Peyer's patch (tissue), 4 donors: ENCODE measurements at places on chromosomes 4 and X.
A peak's percentile ranks its signal among the peaks of the same experiment; 100 is the strongest.

GRCh38 chr4:26354491-26354890, 33.7 kb downstream of the RBPJ start:
- no peak for DNase-seq

DNA sequence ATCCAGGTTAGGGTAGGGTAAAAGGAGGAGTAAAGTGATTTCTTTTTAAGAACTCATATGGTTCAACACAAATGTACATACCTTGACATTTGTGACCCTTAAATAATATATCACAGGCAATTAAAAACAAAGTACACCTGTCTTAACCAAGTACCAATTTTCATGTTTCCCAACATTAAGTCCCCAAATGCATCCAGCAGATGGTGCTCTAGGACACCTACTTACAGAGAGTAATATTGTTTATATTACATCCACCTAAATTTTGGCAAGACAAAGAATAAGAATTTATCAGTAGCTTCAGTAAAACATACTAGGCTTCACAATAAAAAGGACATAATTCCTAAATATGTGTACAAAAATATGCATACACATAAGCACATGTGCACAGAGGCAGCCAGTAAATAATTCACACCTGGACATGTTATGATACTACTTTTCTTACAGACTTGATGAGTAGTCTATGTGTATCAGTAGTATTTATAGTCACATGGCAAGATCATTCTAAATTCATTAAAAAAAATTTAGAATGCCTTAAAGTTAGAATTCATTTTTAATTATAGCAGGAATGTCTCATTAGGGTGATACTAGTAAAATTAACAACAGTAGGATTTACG, 219.7 kb downstream of the DCLK2 start:
- DNase-seq: peak; percentile 55

DNA sequence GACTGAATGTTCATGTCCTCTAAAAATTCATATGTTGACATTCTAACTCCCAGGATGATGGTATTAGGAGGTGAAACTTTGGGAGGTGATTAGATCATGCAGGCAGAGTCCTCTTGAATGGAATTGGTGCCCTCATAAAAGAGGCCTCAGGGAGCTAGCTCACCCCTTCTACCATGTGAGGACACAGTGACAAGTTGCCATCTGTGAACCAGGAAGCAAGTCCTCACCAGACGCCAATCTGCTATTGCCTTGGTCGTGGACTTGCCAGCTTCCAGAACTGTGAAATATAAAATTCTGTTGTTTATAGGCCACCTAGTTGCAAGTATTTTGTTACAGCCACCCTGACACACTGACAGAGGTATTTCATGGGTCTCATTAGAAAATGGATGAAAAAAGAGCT, 28.5 kb upstream of the LONRF3 start:
- DNase-seq: no peak

DNA sequence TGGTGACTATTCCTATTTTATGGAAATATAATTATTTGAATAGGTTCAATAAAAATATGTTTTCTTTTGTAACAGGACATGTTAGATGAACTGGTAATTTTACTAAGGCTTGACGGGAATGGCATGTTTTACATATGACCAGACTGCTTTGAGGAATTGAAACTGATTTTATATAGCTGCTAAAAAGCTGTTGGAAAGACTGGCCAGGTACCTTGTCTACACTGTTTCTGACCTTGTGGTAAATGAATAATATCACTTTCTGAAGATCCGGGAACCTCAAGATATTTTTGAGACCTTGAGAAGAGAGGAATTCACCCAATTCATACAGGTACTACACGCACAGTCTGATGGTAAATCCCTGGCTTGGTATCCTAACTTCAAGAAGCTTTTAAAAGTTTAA, 42.1 kb upstream of the USP46 start:
- DNase-seq: no peak

- DNase-seq: no peak
Observed at GRCh38 chr4:70667740-70668535, 1.6 kb upstream of the JCHAIN start.

DNA sequence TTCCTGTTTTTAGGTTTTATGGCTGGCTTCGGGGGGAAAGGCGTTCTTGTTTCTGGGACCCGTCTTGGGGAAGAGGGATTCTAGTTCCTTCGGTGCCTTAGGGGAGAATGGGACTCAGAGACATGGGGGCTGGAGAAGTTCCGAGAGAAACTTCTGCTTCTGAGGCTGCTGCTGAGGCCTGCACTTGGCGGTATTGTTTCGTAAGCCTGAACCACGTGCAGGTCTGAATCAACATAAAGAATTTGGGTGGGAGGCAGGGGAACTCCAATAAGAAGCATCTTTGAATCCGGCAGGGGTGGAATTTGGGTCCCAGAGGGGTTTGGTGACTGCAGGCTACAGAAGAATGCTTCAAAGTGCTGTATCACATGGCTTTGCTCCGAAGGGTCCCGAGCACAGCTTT, 15.1 kb downstream of the XG start:
- DNase-seq: no peak

GRCh38 chr4:174669270-174669669, 147.0 kb upstream of the HPGD start:
- DNase-seq: no peak

DNA sequence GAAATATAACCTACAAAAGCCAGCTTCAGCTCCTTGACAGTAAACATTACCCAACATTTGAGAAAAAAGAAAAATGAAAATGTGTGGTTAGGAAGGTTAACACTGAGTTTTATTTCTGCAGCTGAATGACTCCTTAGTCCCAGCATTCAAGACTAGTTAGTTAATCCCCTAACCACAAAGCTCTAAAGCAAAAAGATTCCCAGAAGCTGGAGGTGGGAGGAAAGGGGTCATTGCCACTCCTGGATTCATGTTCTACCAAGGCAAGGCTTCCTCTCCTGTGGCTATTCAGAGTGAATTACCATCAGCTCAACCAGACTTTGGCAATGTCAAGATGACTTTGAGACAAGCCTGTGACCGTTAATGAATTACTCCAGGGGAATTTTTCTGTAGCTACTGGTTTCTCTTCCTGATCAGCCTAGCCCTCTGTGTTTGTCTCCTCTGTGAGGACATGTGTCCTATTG, 63.6 kb downstream of the HADH start:
- DNase-seq: no peak

- DNase-seq: no peak
Observed at GRCh38 chr4:95531141-95531540, 17.6 kb downstream of the UNC5C start.
